CD4-positive, alpha-beta T cell treated with Interleukin-4 for 4 hours (primary cell): ENCODE measurements at places on chromosomes 6 and 20.

GRCh38 chr20:57866250-57867106 lies 156.7 kb upstream of the PMEPA1 start:
- no peak for DNase-seq

DNA sequence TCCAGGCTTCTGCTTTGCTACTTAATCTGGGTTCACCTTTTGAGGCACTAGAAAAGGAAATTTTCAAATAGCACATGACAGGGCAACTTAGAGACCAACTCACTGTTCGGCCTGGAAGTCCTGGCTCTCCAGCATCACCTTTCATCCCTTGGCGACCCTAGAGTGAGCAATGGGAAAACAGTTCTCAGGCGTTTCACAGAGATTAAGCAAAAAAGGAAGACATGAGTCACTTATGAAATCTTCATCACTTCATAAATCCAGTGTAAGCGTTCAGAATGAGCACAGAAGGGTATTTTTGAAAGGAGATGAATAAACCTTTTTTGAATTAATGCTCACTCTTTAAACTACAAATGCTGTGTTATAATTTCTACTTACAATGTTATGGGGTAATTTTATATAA lies 104.0 kb downstream of the COL12A1 start:
- no peak for DNase-seq

DNA sequence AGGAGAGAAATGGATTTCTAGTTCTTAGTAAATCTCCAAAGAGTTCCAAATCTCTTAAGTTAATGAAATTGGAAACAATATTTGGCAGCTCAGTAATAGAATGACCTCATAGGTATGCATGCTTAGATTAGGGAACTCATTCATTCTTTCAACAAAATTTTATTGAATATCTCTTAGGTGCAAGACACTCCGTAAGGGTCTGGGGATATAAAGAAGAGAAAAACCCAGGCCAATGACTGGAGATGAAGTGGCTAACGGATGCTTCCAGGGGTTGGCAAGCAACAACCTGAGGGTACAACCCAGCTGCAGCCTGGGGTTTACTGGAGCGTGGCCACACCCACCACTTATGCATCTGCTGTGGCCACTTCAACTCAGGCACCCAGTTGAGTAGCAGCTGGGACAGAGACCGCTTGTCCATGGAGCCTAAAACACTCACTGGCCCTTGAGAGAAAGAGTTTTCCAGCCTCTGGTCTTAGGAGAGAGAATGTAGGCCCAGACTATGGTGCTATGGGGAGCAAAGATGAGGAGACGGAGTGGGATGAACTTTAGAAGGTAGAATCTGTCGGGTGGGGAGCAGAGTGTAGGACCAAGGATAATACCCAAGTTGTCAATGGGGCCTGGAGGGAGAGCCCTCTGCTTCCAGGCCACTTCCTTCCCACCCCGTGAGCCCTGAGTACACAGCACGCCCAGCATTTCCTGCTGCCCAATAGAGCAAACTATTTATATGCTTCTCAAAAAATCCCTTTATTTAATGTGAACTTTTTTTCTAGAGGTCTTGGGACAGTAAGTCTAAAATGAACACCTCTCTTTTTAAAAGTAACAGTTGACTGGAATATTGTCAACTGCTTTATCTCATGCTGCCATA lies 46.8 kb upstream of the PXDC1 start:
- no peak for DNase-seq

DNA sequence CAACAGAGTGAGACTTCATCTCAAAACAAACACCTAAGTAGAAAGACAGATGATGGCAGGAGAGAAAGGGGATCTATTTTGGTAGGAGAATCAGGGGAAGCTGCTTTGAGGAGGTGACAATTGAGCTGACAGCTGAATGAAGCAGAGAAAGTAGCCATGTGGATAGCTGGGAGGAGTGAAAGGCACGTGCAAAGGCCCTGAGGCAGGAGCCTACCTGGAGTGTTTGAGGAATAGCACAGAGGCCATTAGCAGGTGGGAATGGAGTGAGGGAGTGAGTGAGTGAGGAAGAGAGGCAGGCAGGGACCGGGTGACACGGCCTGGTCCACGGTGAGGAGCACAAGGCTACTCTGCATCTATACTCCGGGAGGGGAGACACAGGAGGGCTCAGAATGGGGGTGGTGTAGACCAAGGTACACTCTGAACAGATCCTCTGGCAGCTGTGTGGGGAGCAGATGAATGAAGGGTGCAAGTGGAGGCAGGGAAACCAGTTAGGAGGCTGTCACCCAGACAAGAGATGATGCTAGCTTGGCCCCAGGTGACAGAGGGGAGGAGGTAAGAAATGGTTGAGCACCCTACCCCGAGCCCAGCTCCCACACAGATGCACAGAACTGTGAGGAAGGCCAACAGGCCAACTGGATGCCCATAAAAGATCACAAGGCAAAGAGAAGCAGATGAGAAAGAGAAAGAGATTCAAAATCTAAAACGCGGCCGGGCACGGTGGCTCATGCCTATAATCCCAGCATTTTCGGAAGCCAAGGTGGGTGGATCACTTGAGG lies 43.6 kb downstream of the NFATC2 start:
- DNase-seq: no peak

DNA sequence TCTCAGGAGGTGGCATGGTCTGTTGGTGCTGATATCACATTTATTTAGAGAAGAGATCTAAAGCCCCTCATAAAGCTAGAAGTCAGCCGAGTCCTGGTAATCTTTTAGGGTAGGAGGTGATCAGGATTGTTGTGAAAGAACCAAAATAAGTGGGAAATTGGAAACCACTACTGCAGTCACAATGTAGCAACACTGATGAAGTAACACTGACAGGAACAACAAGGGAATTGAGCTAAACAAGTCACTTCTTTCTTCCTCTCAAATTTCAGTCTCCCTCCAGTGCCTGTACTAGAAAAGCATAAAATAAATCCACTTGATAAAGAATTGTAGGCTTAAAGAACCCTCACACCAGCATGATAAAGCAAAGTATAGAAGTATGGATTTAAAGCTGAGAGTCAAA lies 1509.0 kb downstream of the GRIK2 start:
- DNase-seq: no peak

DNA sequence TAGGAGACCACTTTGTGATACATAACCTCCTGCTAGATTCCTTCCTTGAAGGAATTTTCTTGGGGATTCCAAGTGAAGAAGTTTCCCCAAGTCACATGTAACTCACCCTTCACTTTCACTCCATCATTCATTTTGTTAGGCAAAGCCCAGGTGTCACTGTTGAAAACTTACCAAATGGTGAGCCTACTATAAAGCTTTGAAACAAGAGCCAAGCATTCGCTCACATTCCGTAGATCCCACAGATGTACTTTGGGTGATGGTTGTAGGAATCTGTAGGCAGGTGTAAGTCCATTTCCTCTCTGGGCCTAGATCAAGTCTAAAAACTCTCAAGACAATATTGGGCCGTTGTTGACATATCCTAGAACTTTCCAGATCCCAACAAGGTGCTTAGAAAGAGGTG lies 74.1 kb downstream of the PRDM1 start:
- DNase-seq: no peak

- no peak for DNase-seq
Observed at GRCh38 chr6:14143305-14143704, 25.7 kb downstream of the CD83 start.

DNA sequence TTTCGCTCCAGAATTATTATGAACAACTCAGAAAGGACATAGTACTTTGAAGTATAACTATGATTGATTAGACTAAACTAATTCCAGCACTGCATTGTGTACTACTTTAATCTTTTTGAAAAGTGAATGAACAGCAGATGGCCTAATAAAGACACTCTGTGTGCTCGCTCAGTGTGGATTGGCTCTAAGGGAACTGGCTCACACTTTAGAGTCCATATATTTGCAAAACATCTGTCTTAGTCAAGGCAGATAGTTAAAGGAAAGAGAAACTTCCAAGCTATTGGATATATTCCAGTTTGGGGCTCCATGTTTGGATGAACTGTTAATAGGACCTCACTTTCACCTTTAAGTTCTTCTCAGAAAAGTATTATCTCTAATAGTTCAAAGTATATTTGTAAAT lies 218.9 kb downstream of the EYA4 start:
- DNase-seq: no peak

GRCh38 chr6:13304580-13305260 lies 23.6 kb downstream of the TBC1D7 start:
- DNase-seq: no peak
